Activated CD4-positive, alpha-beta T cell treated with anti-CD3 and anti-CD28 coated beads for 24 hours (primary cell): ENCODE measurements at places on chromosomes 7 and 10.

GRCh38 chr10:22464966-22465629 is 119.8 kb downstream of the SPAG6 start:
- no peak for DNase-seq

- no peak for DNase-seq
Observed at GRCh38 chr7:40733114-40733513, 598.3 kb downstream of the SUGCT start.

DNA sequence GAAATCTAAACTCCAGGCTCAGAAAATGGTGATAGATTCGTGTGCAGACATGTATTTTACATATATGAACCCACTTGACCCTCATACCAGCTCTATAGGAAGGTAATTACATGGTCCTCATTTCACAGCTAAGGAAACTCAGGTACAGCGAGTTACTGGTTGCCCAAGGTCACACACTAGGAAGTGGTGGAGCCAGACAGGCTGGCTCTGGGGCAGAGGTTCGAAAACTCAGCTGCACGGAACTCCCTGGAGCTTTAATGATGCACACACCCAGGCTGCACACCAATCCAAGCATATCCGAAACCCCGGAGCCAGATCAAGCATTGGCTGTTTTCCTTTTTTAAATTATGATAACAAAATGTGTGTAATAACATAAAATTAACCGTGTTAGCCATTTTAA is 172.4 kb downstream of the COBL start:
- DNase-seq = no peak

- no peak for DNase-seq
Observed at GRCh38 chr7:111657018-111657417, 94.7 kb upstream of the IMMP2L start.

GRCh38 chr7:44733708-44734481 is 14.8 kb upstream of the ZMIZ2 start:
- no peak for DNase-seq

DNA sequence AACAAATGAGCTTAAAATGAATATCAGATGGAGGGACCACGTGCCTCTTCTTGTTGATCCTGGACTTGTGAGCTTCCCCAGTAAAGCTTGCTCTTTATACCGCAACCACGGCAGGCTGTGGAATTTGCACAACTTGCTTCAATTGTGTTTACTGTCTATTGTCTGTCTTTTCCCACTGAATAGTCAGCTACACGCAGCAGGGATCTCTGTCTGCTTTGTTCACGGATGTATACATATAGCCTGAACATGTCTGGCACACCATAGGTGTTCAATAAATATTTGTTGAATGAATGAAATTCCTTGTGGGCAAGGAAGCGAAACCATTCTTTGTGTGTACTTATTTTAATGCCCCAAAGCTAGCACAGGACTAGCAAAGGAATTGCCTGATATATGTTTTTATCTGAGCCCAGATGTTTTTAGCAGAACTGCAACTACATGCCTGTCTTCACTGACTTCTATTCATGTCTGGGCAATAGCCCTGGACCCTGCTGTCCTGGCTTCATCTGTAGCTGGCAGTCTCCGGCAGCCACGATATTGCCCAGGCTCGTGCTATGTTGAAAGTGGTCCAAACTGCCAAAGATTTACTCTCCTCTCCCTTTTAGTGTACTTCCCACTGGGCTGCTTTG is 29.9 kb upstream of the IFRD1 start:
- no peak for DNase-seq
